RPMI7951 (cell line): ENCODE measurements at places on chromosomes 2 and 18. TPM values are rescaled to one million over a fixed set of nuclear protein-coding genes. Genes with fewer than 3 reads are reported as not detected.

Gene CNDP1
- not detected in 2 replicates for total RNA-seq

Gene MAL
- total RNA-seq: not detected in 2 replicates

Gene BAZ2B
- total RNA-seq: 24.1 and 25.1 TPM in 2 replicates

Gene SCYGR6
- total RNA-seq: not detected in 2 replicates

Gene SEH1L
- total RNA-seq: 22.0 and 27.8 TPM in 2 replicates

Gene HK2
- total RNA-seq: 13.0 and 16.5 TPM in 2 replicates

Gene STEAP3
- 27.3 and 32.2 TPM in 2 replicates for total RNA-seq

Gene GNAL
- not detected in 2 replicates for total RNA-seq

Gene ALPP
- not detected in 2 replicates for total RNA-seq
